ENCODE measurements at places on chromosomes 1 and 21. TPM values are rescaled to one million over a fixed set of nuclear protein-coding genes. Genes with fewer than 3 reads are reported as not detected.

The GALE gene
- total RNA-seq: 4.7 TPM

The NHLH1 gene
- not detected for total RNA-seq

The PLA2G2C gene
- total RNA-seq: not detected

The CFHR5 gene
- not detected for total RNA-seq

The VAMP4 gene
- 8.6 TPM for total RNA-seq

The NEXN gene
- 0.17 TPM for total RNA-seq

The IL24 gene
- total RNA-seq: not detected

All from CD8-positive, alpha-beta T cell (primary cell).